ENCODE measurements at places on chromosomes 5 and 9.

DNA sequence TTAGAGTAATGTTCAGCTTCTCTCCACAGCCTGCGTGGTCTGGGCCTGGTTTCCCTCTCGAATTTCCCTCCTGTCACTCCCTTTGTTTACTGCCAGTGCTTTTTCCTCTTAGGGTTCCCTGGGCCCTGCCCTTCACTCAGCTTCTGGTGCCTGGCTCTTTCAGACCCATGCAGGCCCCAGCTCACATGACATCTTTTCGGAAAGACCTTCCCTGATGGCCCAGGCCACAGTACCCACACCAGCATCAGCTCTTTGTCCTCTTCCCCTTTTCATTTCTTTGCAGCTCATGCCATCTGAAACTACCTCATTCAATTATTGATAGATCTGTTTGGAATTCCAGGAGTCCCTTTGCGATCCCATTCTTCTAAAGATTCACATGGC is 68.1 kb upstream of the ABL1 start:
- no peak for DNase-seq

DNA sequence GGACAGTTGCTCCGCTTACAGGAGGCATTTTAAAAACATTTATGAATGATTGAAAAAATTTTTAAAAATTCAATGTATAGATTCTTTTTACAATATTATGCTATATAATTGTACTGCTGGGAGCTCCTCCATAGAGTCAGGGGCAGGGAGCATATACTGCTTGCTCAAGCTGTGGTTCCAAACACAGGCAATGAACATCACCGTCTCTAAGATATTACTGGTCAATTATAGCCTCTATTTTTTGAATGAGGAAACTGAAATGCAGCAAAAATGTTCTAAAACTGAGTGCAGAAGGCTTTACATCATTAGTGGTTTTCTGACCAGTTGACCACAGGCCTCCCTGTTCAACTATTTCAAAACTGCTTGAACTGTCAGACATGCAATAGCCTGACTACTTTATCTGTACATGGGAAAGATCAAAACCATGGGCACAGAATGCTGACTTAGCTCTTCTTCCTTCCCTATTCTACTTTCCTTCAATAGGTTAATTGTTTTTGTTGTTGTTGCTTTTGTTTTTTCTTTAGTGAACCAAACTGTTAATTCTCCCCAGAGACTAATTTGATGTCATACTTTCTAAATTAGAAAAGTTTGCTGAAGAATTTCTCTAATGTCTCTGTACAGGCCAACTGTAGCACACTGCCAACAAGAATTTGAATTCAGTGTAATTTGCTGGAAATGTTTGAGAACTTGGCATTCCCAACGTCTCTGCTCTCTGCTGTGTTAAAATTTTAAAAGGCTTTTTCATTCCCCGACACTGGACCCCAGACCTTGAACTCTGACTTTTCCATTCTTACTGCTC is 107.6 kb upstream of the MPDZ start:
- no peak for DNase-seq

DNA sequence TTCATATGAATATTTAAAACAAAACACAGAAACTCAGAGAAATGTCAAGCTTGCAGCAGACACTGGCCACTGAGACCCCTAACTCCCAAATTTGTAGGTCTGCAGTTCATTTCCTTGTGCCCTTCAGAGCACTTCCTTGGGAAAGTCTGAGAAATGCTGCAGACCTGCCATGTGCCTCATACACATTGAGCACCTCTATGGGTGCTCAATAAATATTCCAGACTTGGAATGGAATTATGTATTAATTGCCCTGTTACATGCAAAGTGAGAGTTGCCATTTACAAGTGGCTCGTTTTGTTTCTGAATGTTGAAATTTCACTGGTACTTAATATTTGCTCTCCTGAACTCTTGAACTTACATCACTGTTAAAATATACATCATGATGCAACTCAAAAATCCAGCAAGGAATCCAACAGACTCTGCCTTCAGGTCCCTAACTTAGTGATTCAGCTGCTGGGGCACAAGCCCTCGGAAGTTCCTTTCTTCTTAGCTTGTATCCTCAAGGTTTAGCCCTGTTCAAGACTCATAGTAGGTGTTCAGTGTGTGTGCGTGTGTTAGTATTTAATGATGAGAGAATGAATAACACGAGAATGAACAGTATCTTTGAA is 90.6 kb downstream of the PTCD2 start:
- DNase-seq: no peak

- DNase-seq: no peak
Observed at GRCh38 chr9:104835161-104835560, 71.2 kb downstream of the NIPSNAP3B start.

GRCh38 chr5:176754376-176754973 is 55.9 kb upstream of the UNC5A start:
- no peak for DNase-seq

DNA sequence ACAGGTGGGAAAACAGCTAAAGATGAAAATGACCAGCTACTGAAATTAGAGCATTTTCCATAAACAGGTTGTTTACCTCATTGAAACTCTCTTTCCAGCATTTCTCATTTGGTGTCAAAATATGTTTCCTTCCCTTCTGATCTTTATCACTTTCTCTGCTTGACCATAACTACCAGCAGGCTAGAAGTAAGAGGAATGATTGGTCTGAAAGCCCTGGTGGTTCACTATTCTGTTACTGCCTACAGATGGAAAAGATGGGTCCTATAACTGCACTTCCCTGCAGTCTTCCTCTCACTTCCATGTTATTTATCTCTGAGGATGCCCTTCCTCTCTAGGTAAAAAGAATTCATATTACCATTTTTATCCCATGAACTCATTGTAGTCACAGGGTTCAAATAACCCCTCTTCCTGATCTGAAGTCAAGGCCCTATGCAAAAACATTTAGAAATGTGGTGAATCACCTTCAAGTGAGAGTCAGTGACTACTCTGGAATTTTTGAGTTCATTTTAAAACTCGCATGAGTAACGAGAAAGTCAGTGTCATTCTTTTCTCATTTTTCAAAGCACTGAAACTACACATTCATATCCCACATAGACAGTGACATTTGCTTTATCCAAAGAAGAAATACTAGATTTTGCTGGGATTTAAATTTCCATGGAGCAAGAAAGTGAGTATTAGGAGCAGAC is 51.7 kb downstream of the ZNF474 start:
- DNase-seq: no peak

DNA sequence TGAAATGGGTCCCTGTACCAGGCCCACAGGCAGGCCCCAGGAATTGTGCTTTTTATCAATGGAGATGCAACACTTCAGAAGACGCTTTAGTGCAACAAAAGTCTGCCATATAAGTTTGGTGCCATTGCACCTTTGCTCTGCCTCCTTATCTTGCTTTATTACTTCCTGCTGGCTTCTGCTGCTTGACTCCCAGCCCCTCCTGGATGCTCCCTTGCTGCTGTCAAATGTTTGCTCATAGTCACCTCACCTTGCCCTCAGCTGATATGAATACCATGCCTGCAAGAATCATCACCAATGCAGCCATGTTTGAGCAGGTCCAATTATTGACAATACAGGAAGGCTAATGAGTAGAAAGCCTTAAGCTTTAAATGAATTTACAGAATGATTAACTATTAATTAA is 25.4 kb downstream of the MEGF10 start:
- DNase-seq: no peak

DNA sequence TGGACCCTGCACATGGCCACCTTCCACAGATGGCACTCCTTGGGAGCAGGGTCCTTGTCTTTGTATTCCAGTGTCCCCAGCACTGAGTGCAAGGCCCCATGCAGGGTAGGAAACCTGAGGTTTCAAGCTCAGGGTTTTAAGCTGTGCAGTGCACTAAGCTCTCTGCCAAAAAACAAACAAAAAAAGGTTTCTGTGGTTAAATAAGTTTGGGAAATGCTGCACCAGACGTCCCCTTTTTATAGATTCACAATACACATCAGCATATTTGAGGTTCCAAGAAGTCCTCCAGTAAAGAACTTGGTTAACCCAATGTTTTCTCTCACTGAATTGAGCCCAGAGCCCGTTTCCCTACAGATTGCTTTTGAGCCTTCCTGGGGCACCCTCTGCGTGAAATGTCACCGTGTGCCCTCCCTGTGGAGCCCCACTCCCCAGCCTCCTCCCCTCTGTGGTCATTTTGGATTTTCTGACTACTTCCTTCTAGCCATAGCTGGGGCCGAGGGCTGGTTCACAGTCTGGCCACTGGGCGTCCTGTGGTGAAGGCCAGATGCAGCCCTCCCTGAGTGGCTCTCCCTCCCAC is 17.1 kb downstream of the DELE1 start:
- DNase-seq: no peak

- no peak for DNase-seq
Observed at GRCh38 chr5:60196385-60197113, 303.0 kb upstream of the PDE4D start.

- DNase-seq: no peak
Observed at GRCh38 chr5:107439832-107440231, 230.9 kb downstream of the EFNA5 start.

DNA sequence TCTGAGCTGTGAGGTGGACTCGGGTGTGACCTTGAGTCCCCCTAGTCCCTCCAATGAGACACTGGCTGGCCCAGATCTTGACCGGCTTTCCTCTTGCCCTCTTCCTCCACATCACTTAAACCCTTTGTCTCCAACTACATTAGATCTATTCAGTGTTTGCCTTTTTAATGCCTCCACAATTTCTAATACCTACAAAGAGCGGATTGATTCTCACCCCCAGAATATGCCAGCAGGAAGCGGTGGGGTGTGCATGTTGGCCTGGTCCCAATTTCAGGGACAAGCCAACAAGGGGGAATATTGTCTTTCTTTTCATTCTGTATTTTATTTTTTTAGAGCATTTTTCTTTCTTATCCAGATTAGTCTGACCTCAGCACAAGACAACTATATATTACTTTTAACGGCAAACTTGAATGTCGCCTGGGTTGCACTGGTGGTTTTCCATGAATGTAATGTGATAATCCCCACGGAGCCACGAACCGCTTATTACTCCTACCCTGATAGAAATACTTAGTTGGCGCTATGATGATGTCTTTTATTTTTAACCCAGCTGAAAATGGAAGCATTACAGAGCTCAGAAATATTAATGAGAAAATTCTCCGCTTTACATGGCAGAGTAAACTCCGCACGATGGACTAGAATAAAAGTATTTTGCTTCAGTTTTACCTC is 68.5 kb upstream of the MYO10 start:
- no peak for DNase-seq

- no peak for DNase-seq
Observed at GRCh38 chr9:33943389-33943788, 105.3 kb downstream of the UBAP2 start.

- no peak for DNase-seq
Observed at GRCh38 chr5:164301708-164302107, 796.3 kb downstream of the MAT2B start.

DNA sequence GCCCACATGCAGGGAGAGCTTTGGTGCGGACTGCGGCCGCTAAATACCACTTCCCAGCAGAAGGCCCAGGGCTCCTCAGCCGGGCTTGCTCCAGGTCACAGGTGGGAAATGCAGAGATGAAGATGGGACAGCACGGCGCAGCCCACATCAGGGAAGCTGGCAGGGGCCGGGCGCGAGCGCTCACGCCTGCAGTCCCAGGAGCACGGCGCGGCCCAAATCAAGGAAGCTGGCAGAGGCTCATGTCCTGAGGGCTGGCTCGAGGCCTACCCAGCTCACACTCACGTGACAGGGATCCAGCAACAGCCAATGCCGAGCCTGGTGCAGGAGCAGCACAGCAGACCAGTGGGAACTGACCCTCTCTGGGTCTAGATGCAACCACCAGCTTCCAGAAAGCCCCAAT is 16.3 kb downstream of the LPCAT1 start:
- peak; percentile 18 for DNase-seq

- no peak for DNase-seq
Observed at GRCh38 chr9:78286946-78287388, 10.0 kb upstream of the PSAT1 start.

GRCh38 chr9:121199921-121200320 is 1.7 kb downstream of the RAB14 start:
- no peak for DNase-seq

GRCh38 chr5:135016861-135017290 is 17.2 kb downstream of the PITX1 start:
- DNase-seq: peak; percentile 39

DNA sequence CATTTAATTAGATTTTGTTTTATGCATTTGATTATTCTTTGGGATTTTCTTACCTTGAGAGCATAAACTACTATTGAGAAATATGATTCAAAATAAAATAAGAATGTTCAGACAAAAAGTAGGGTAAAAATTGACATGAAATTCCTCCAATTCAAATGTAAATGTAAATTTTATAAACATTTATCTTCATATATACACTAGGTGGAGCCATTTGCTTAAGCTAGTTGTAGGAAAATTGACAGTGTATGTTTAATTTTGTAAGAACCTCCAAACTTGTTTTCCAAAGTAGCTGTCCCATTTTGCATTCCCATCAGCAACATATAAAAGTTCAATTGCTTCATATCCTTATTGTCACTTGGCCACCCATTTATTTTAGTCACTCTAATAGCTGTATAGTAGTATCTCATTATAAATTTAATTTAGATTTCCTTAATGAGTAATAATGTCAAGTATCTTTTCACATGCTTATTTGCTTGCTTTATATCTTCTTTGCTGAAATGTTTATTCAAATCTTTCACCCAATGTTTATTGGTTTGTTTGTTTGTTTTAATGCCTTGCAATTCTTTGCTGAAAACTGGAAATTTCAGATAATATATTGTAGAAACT is 37.6 kb upstream of the SLCO6A1 start:
- DNase-seq: no peak

DNA sequence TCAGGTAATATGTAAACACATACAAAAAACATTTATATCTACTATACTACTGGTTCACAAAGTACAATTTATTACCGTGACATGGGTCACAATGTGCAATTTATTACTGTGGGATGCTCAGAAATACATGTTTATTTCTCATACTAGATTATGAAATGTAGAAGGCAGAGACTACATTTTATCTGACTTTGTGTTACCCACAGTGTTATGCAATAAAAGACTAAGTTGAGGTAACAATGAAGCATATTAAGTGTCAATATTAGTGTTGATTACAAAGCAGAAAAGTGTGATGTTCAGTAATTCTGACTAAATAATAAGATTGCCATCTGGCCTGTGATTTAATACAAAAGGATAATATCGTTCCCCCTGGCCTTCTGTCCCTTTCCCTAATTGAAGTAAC is 42.4 kb downstream of the CPLANE1 start:
- no peak for DNase-seq

DNA sequence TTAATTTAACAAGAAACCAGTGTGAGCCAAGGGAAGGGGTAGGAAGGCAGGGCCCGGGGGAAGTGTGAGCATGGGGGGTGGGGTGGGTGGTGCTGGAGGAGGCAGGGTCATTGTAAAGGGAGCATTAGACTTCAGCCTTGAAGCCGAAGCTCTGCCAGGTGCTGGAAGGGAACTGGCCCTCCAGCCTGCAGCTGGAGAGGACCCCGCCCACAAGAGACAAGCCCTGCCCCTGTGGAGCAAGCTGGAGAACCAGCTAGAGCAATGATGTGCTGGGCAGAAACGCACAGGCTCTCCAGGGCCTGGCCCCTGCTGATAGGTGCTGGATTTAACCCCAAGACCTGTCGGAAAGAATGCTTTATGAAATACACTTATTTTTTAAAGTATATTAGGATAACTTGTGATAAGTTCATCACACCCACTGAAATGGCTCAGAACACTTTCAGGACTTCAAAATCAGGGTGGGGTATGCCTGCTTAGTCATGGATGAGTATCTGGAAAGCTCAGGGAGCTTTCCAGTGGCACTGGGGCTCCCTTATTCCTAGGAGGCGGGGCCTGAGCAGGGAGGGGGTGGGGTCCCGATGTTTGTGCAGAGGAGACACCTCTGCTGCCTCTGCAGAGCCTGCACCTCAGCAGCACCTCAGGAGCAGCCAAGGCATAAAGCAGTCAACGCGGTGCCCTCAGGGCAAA is 27.1 kb downstream of the UBE2QL1 start:
- DNase-seq: no peak
